HCT116 (cell line): ENCODE measurements at places on chromosomes 16 and 17. TPM values are rescaled to one million over a fixed set of nuclear protein-coding genes. Genes with fewer than 3 reads are reported as not detected.

C17orf50 gene
- not detected for total RNA-seq

CPNE7 gene
- 201 TPM for total RNA-seq

DNA sequence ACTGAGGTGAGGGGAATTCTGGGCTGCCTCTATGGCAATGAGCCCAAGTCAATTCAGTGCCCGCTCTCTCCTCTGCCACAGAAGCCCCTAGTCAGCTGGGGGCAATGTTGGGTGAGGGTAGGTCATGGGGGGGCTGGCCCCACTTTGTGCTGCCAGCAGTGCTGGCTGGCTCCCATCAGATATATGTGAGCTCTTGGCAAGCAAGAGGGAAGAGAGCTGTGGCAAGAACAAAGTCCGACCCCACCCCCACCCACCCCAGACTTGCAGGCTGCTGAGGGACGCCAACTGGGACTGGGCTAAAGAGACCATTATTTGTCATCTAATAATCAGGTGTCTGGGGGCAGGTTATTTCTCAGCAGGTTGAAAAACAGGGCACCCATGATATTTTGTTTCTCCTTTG is 89.4 kb downstream of the YPEL2 start:
- no peak for DNase-seq

DNA sequence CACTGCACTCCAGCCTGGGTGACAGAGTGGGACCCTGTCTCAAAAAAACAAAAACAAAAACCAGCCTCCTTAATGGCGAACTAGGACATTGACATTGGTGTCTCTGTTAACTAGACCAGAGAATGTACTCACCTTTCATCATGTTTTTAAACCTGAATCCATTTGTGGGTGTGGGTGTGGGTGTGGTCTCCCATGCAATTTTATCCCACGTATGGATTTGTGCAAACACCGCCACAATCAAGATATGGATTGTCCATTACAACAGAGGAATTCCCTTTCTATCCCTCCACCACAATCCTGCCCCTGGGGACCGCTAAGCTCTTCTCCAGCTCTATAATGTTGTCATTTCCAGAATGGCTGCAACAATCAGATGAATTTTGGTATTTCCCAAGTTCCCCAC is 49.9 kb downstream of the DNAH17 start:
- DNase-seq = no peak

DNA sequence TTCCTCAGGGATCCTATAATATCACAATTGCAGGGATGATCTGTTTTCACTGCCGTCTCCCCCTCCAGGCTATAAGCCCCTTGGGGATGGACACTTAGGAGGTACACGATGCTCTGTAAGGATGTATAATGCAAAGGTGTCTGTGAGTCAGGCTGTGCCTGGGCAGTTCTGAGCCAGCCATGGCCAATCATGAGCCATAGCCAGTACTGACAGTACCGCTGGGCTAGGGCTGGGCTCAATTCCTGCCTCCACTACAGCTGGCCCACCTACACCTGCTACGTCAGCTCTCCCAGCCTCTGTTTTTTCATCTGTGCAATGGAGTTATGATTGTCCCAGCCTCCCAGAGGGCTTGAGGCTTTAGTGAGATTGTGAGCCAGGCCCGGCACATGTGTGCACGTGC is 2.8 kb upstream of the WNT9B start:
- DNase-seq = no peak

- no peak for DNase-seq
Observed at GRCh38 chr16:68073902-68074760, 11.0 kb upstream of the NFATC3 start.

GRCh38 chr17:83180264-83180995 is 101.0 kb downstream of the METRNL start:
- DNase-seq = no peak
